ENCODE measurements at places on chromosomes 2 and 18. TPM values are rescaled to one million over a fixed set of nuclear protein-coding genes. Genes with fewer than 3 reads are reported as not detected.

Gene STARD7
- 226 TPM for total RNA-seq

Gene GKN1
- total RNA-seq, result not detected

Gene ZNF397
- 21.9 TPM for total RNA-seq

Gene REG1B
- not detected for total RNA-seq

Gene TNFRSF11A
- 5.2 TPM for total RNA-seq

Gene HOXD3
- total RNA-seq, result 0.49 TPM

Gene ST6GAL2
- 0.46 TPM for total RNA-seq

Gene SLC25A52
- not detected for total RNA-seq

Gene FN1
- total RNA-seq, result 310 TPM

GRCh38 chr2:162012565-162013058 is 61.4 kb downstream of the DPP4 start:
- H3K4me1 ChIP-seq, result peaks cover 10% of the 10 kb centered on the region
- no peak overlapping the region for H3K4me3 ChIP-seq
- H3K36me3 ChIP-seq, result no peaks in the 10 kb centered on the region
- H3K27ac ChIP-seq, result no peak overlapping the region
- no peak for DNase-seq

DNA sequence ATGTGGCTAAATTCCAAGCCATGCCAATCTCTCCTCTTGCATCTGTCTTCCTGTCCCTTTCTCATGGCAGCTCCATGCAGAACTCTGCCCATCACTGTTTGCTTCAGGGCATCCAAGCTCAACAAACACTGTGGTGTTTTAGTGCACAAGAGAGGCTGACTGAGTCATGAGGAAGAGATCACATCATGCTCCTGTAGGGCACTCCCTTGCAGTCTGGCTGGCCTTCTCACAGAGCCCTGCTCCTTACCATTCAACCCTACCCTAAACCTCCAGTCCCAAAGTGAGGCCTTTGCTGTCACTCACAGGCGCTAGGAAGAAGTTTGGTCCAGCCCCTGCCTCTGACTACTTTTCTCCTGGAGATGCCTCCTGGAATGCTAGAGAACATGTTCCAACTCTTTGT is 194.0 kb downstream of the LRATD1 start:
- no peak for DNase-seq
- no peaks in the 10 kb centered on the region for H3K36me3 ChIP-seq
- no peaks in the 10 kb centered on the region for H3K27me3 ChIP-seq
- no peaks in the 10 kb centered on the region for H3K4me1 ChIP-seq

GRCh38 chr2:216991563-216991962 is 131.7 kb upstream of the TNP1 start:
- H3K4me3 ChIP-seq, result no peak overlapping the region
- no peak overlapping the region for H3K27ac ChIP-seq
- no peak for DNase-seq
- H3K36me3 ChIP-seq, result no peaks in the 10 kb centered on the region

- no peaks in the 10 kb centered on the region for H3K27me3 ChIP-seq
- H3K4me1 ChIP-seq, result peaks cover 3% of the 10 kb centered on the region
- peaks cover 7% of the 10 kb centered on the region for H3K36me3 ChIP-seq
- no peak overlapping the region for H3K27ac ChIP-seq
Measured at GRCh38 chr2:3195641-3196476, 181.8 kb downstream of the EIPR1 start.

DNA sequence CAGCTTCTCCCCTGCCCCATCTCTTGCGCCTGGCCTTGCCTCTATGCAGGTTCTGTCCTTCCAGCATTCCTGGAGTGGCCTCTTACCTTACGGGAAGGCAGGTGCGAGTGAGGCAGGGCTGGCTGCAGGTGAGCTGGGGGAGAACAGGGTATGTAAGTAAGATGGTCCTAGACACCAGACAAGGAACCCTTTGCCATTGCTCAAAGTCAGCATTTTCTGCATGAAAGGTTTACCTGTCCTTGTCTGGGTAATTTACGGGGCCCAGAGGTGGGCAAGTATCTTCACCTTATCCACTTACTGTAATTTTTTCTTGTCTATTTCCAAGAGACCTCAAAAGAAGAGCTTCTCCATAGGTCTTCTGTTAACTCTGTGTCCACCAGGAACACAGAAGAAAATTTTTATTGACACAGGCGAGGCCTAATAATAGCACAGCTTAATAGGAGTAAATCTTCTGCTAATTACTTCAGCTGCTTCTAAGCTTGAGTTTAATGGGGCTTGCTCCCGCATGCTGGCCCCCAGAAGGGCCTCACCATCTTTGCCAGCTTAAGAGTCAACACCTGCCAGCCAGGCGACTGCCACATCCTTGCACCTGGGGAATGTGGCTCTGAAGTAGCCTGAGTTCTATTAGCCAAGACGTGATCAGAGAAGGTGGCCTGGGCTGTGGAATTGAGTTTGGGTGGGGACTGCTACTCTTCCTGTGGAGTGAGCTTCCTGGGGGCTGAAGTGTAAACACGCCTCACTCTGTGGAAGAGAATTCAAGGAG is 27.1 kb downstream of the PCARE start:
- H3K27ac ChIP-seq, result no peak overlapping the region
- DNase-seq, result no peak
- no peaks in the 10 kb centered on the region for H3K27me3 ChIP-seq

DNA sequence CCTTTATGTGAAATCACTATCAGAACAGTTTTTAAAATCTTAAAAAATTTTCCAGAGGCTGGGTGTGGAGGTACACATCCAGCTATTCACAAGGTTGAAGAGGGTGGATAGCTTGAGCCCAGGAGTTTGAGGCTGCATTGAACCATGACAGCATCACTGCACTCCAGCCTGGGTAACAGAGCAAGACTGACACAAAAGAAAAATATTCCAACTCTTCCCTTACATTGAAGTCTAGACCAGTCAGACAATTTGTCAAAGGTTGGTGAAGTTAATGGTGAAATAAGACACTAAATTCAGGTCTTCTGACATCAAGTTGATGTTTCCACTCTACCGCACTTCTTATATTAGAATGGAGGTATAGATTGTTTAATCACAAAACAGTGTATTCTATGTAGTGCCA is 52.8 kb downstream of the HYCC2 start:
- H3K27ac ChIP-seq, result no peak overlapping the region
- H3K27me3 ChIP-seq, result no peaks in the 10 kb centered on the region
- H3K36me3 ChIP-seq, result peaks cover 11% of the 10 kb centered on the region
- no peak for DNase-seq

DNA sequence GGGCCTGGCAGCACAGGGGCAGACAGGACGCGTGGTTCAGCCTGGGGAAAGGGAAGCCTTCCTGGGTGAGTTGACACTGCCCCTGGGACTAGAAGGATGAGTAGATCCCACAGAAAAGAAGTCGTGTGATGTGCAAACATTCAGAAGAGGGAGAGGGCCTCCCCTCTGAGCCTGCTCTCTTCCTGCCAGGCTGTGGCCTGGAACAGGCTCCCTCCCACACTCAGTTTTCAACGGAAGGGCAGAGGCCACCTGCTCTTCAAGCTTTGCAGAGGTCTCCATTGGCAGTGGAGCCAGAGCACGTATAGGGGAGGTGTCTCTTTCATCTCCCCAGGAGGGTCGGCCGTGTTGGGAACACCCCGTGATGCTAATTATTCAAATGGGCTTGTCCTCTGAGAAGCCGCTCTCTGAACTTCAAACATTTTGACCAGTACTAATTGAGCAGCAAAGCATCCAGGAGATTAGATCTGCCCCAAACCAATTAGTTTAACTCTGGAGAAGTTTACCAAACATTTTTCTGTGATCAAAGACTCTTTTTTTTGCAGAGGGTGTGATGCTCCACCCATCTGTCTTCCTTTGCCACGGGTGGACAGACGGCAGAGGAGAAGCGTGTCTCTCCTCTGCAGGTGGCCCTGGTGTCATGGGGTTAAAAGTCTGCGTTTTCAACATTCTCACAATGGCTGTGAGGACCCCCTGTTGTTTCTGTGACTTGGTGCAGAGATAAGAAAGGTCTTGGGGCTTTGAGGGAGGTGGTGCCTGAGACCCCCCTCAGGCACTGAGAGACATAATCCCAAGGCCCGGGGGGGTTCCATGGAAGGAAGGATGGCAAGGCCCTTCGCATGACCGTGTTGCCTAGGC is 29.5 kb upstream of the ODC1 start:
- no peak overlapping the region for H3K4me3 ChIP-seq
- no peak overlapping the region for H3K27ac ChIP-seq
- no peaks in the 10 kb centered on the region for H3K4me1 ChIP-seq
- no peak for DNase-seq
- H3K36me3 ChIP-seq, result no peaks in the 10 kb centered on the region
- no peaks in the 10 kb centered on the region for H3K27me3 ChIP-seq

- no peak for DNase-seq
- no peaks in the 10 kb centered on the region for H3K4me1 ChIP-seq
- H3K4me3 ChIP-seq, result no peak overlapping the region
- H3K36me3 ChIP-seq, result no peaks in the 10 kb centered on the region
- H3K27me3 ChIP-seq, result no peaks in the 10 kb centered on the region
Measured at GRCh38 chr2:60347781-60348180, 205.7 kb downstream of the BCL11A start.

DNA sequence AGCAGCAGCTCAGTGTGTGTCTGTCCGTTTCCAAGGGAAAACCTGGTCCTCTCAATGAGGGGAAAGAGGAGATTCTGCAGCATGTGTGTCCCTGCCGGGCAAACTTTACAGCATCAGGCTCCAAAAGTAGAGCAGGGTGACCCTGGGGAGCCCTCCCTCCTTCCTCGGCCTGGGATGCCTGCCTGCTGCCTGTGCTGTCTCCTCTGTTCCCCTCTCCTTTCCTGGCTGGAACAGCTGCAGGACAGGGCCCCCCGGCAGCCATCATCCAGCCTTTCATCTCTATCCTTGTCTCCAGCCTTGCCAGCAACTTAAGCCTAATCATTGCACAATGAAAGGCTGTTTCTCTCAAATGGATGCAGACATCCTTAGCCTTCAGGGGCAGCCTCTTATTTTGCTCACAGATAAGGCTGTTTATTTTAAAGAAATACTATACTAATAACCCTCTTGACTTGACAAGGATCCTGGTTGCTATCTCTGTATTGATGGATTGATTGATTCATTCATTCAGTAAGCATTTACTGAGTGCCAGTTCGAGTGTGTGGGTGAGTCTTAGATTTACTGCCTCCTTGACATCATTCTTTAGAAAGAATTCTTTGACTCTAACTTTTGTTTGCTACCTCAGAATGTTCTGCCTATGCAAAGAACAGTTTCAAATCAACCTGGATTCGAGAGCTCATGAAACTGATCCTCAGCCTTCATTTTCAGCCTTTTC is 40.6 kb upstream of the EDAR start:
- no peaks in the 10 kb centered on the region for H3K36me3 ChIP-seq
- no peaks in the 10 kb centered on the region for H3K27me3 ChIP-seq
- H3K4me3 ChIP-seq, result no peak overlapping the region
- H3K4me1 ChIP-seq, result peaks cover 21% of the 10 kb centered on the region
- no peak overlapping the region for H3K27ac ChIP-seq

GRCh38 chr18:32980896-32981295 is 208.1 kb upstream of the KLHL14 start:
- H3K36me3 ChIP-seq, result no peaks in the 10 kb centered on the region
- H3K4me3 ChIP-seq, result no peak overlapping the region
- no peaks in the 10 kb centered on the region for H3K4me1 ChIP-seq
- no peaks in the 10 kb centered on the region for H3K27me3 ChIP-seq
- H3K27ac ChIP-seq, result no peak overlapping the region

DNA sequence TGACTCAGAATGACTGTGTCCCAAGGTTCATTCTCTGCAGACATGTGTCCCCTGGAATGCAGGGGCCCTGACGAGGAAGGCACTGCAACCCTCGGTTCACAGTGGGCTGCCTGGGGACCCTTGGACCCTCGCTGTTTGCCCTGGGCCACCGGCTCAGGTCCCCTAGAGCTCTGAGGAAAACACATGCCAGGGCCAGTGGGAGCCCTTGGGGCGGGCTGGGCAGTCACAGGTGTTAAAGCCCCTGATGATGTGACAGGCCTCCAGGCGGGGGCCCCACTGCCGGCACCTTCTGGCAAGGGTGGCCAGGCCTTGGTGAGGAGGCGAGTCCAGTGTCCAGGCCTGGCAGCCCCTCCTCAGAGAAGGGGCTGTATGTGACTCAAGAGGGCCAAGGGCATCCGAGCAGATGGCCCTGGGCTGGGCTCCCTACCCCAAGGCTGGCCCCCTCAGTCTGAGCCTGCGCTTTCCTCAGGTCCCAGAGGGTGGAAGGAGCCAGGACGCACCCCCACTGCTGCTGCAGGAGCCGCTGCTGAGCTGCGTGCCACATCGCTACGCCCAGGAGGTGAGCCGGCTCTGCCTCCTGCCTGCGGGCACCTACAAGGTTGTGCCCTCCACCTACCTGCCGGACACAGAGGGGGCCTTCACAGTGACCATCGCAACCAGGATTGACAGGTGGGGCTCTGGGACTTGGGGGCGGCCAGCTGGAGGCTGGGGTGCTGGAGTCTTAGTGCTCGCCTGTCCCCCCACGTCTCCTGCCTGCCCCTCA is 11.1 kb downstream of the CAPN10 start:
- peaks cover 3% of the 10 kb centered on the region for H3K36me3 ChIP-seq
- H3K27ac ChIP-seq, result no peak overlapping the region

GRCh38 chr2:31075941-31076590 is 62.2 kb downstream of the GALNT14 start:
- H3K4me3 ChIP-seq, result no peak overlapping the region
- no peaks in the 10 kb centered on the region for H3K36me3 ChIP-seq
- no peak for DNase-seq
- no peaks in the 10 kb centered on the region for H3K27me3 ChIP-seq

Measured in upper lobe of left lung (tissue), 6 donors.